M059J (cell line): ENCODE measurements at places on chromosomes 2 and 18. TPM values are rescaled to one million over a fixed set of nuclear protein-coding genes. Genes with fewer than 3 reads are reported as not detected.

The CPLX4 gene
- total RNA-seq: not detected in 2 replicates

The HJURP gene
- 58.4 and 80.4 TPM in 2 replicates for total RNA-seq

The IL1RL2 gene
- not detected in 2 replicates for total RNA-seq

DNA sequence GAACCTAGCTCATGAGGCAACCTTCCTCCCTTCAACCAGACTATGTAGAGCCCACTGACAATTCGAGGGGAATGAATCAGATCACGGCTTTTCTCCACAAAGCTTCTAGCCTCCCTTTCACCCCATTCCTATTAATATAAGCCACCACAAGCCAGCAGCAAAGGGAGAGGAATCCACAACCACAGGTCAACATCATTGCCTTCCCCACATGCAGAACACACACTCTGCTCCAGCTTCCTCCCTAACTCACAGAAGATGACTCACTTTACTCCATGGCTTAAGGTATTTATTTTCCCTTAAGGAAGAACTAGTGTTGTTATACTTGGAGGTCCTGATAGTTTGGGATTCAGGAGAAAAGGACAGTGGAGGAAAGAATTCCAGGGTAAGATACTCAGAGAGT is 272.2 kb downstream of the C1D start:
- DNase-seq: peak; percentile 87

The CHRNG gene
- not detected in 2 replicates for total RNA-seq

GRCh38 chr2:114170070-114170469 is 272.4 kb upstream of the DPP10 start:
- DNase-seq: peak; percentile 16

DNA sequence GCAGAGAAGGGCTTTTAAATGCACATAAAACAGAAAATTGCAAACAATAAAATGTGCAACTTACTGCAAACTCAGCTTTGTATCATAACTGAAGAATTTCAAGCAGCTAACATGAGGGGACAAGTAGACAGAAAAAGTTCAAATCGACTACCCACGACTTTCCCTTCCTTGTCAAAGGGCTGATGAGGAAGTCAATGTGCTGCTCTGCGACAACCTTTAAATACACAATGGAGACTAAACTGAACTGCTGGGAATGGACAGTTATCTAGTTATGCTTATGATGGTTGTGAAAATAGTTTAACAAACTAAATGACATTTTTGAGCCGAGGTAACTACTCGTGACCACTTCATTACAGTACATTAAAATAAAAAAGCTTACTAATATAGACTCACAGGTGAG is 84.1 kb downstream of the INO80D start:
- no peak for DNase-seq

- DNase-seq: no peak
These were observed 68.1 kb upstream of the SPRED2 start for GRCh38 chr2:65500310-65501040.

DNA sequence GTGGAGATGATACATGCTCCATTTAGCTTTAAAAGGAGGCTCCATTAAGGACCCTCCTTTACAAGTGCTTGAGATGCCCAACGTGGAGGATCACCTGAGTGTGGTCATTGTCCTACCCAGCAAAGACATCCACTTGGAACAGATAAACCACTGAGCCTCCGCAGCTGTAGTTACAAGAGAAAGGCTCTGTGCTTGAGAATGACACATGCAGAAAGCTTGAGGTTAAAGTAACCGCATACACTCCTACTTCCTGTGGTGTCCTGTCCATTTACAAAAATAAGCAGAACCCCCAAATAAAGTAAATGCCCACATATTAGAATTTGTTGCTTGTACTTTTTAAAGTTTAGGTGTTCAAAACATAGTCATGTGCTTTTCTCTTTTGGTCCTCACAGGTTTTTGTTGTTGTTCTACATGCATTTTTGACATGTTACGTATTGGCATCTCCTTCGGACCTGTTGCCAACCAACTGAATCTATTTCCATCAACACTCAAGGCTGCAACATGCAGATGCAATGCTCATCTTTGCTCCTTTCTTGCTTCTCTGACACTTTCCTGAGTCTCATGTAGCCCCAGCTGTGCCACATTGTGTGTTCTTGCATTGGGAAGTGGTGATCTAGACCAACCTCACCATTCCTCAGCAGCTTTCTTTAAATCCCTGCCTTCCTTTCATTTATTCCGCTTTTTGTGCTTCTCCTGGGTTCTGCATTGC is 56.0 kb downstream of the SERPINB7 start:
- DNase-seq: peak; percentile 92

- DNase-seq: peak; percentile 79
These were observed at the start of gene AGAP1 for GRCh38 chr2:235493775-235494715. Gene AGAP1 (plus strand): TSS chr2:235494043.

DNA sequence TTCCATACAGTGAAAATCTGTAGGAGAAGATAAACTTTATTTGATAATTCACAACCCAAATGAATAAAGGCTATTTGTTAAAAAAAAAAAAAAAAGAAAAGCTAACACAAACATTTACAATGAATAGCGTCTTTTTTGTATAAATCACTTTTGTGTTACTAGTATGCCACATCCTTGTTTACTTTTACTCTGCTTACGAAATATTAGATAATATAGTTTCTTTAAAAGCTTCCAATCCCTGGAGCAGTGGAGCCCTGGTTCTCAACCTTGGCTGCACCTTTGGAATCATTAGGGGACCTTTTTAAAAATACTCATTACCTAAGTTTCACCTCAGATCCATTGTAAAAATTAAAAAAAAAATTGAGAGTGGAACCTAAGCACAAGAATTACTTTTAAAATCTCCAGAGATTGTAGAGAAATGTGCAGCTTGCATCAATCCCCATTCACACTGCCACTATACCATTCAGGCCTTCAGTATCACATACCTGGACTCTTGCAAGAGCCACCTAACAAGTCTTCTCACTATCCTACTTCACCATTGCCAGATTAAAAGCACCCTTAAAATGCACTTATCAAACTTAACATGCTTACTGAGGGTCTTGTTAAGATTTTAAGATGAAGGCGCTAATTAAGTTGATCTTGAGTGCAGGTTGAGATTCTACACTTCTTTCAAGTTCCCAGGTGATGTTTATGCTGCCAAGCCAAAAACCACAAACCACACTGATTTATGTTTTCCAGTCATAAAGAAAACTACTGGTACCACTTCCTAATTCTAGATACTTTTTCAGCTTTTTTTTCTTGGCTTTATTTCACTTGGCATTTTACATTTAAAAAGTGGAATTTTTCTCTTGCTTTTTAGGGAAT is 59.7 kb upstream of the ZC3H15 start:
- DNase-seq: peak; percentile 10

DNA sequence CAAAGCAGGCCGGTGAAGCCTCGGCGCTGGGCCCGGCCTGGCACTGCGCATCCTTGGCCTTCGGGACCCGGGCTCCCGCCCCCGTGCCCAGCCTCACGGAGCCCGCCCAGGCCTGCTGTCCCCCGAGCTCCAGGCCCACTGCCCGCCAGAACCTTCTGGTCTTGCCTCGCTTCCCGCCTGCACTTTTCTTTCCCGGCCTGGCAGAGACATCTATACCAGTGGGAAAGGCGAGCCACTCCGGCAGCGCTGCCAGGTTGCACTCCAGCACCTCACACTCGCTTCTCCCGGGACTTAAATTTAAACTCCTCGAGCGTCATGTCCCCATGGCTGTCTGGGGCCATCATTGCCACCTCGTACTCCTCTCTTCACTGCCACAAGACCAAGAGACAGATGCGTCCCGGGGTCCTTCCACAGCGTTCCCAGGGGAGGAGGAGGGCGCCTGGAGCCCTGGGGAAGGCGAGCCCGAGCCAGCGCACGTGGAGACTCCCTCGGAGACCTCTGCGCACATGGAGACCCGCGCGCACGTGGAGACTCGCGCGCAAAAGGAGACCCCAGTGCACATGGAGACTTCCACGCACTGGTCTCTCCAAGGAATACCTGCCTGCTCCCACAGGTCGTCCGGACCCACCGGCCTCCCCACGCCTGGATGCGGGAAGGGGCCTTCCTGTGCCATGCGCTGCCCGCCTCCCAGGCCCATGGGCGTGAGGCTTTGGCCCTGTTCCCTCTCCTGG is 253.1 kb upstream of the SALL3 start:
- no peak for DNase-seq

The LRATD1 gene
- 0.57 and 0.79 TPM in 2 replicates for total RNA-seq

DNA sequence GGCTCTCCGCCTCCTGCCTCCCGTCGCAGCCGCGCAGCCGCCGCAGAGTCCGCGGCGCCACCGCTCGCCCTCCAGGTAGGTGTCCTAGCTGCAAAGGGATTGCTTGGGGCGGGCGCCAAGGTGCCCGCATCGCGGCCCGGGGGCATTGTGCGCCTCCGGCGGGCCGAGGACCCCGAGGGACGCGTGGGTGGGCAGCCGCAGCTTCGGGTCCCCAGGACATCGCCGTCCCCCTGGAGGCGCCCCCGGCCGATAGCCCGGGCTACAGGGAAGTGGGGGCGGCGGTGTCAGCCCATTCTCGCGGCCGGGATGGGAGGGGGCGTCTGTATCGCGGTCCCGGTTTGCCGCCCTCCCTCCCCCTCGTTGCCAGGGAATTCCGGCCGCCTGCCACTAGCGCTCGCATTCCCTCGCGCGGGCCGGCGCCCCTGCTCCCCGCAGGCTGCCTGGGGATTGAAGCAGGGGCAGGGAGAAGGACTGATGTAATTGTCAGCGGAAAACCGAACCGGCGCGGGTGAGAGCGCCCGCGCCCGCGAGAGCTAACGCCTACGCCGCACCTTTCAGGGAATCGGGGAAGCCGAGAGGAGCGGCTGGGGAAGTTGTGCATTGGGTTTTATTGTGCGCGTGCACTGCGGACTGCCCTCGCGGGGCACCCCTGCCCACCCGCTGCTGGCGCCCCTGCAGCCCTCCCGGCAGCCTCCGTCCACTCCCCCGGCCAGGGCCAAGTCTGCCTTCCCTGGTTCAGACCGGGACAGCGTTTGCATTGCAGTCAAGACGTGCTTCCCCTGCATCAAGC is 483 bp downstream of the OSBPL6 start:
- peak; percentile 69 for DNase-seq

The TANC1 gene
- 14.6 and 22.8 TPM in 2 replicates for total RNA-seq

GRCh38 chr18:60018618-60019462 is 119.0 kb downstream of the PMAIP1 start:
- DNase-seq: peak; percentile 68

The MAP3K19 gene
- not detected in 2 replicates for total RNA-seq

DNA sequence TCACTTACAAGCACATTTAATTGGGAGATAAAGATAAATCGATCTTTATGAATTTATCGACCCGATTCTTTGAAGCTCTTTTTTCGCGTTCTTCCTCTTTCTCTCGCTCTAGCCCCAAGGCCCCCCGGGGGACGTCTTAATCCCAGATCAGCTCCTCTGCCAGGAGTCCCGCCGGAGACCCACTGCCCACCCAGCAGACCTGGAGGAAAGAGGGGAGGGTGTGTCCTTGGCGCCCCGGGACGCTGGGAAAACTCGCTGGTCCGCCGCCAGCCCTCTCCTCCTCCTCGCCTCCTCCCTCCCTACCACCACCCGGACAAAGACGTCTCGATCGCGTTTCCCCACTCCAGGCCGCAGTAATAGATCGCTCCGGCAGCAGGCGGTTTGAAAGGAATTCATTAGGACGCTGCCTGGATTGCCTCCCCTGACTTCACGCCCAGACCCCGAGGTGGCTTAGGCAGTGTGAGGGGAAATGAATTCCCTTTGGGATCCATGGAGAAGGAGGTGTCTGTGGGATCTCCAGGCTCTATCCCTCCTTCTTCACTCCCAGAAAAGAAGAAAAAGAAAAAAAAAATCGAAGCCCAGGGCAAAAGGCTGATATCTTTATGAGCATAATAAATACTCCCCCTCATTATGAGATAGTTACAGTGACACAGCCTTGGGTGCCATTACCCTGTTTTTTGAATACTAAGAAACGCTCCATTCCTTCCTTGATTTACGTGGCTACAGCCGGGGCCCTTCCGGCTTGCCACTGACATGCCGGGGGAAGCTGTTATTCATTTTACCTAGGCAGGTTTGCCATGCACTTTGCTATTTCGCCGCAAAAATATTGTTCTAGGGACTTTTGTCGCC is 1.8 kb upstream of the GBX2 start:
- no peak for DNase-seq

DNA sequence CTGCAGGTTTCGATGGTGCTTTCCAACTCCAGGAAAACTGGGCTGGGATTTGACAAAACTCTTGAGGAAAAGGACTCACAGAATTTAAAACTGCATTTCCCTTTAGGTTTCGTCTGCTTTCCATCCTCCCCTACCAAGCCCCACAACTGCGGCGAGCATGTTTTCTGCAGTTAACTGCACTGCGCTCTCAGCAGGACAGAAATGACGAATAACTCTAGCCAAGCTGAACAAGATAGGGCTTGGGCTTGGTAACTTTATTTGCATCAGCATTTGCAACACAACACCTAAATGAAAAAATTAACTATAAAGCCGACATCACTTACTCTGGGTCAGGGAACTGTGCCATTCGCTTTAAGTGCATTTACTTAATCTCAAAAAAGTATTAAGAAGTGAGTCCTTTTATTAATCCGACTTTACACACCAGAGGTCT is 669 bp upstream of the PIKFYVE start:
- peak; percentile 29 for DNase-seq

The RAPGEF4 gene
- 0.47 and 1.4 TPM in 2 replicates for total RNA-seq

DNA sequence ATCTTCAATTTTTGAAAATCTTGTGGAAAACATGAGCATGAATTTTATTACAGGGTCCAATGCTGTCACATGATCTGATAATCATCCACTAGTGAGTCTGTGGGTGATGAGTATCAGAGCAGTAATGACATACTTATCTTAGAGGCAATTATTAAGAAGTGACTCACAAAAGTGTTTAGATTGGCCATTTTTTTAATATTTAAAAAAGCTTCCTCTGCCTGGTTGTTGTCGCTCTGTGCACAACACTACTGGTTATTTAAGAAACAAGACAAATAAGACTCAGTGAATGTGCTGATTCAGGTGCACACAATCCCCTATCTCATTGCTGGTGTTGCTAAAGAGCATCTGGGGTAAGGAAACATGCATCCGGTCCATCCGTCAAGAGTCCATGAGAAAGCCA is 665.8 kb upstream of the ZEB2 start:
- DNase-seq: peak; percentile 72

DNA sequence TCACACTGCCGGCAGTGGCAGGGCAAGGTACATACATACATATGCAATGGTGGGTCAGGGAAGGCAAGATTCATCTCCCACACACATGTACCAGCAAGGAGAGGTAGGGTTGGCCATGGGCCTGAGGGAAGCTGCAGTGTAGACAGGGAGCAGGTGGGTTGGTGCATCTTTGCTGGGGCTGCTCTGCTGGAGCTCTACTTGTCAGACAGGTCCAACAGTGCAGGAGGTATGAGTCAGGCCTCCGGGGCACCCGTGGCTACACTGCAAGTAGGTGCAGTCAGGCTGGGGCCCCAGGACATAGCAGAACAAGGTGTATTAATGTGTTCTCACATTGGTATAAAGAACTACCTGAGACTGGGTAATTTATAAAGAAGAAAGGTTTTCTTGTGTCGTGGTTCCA is 281.1 kb upstream of the COL3A1 start:
- peak; percentile 36 for DNase-seq

The ALPP gene
- total RNA-seq: 0.59 and 1.5 TPM in 2 replicates

- DNase-seq: peak; percentile 4
These were observed 32.3 kb downstream of the PTPN2 start for GRCh38 chr18:12851716-12852115.

GRCh38 chr2:262117-262516 is 1.7 kb downstream of the SH3YL1 start:
- DNase-seq: no peak

- DNase-seq: no peak
These were observed 148.3 kb downstream of the SATB2 start for GRCh38 chr2:199309411-199309810.

The CHRND gene
- not detected in 2 replicates for total RNA-seq
